ENCODE measurements at places on chromosomes 7 and 10.
A peak's percentile ranks its signal among the peaks of the same experiment; 100 is the strongest.

DNA sequence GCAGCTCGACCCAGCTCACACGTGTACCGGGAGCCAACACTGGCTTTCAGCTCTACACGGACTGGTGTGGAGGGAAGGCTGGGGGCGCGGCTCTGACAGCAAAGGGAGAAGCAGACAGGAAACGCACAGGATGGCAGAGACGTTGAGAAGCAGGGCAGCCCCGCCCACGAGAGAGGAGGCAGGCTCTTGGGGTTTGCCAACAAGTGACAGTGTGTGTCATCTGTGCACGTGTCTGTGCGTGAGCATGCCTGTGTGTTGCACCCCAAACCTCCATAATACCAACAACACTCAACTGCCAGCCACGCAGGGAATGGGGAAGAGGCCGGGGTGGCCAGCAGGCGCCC is 64.4 kb upstream of the PDGFA start:
- peak; percentile 90 for DNase-seq

GRCh38 chr10:28872587-28873165 is 195.4 kb downstream of the BAMBI start:
- DNase-seq, result no peak

DNA sequence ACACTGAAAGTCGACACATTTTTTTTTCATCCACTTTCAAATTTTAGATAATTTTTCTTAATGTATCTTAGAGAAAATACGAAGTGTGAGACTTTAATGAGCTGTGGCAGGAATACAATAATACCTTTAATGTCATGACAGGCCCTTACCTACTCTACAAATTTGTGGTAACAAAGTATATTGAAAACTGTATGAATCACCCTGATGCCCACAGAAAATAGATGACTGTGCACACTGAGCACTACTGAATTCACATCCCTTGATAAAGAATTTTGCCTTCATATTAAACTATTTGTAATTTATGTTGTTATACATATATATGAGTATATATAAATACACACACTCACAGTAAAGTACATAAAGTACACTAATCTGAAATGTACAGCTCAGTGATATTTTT is 51.7 kb downstream of the AKR1D1 start:
- DNase-seq, result no peak

GRCh38 chr7:151579644-151580043 is 59.9 kb upstream of the RHEB start:
- no peak for DNase-seq

DNA sequence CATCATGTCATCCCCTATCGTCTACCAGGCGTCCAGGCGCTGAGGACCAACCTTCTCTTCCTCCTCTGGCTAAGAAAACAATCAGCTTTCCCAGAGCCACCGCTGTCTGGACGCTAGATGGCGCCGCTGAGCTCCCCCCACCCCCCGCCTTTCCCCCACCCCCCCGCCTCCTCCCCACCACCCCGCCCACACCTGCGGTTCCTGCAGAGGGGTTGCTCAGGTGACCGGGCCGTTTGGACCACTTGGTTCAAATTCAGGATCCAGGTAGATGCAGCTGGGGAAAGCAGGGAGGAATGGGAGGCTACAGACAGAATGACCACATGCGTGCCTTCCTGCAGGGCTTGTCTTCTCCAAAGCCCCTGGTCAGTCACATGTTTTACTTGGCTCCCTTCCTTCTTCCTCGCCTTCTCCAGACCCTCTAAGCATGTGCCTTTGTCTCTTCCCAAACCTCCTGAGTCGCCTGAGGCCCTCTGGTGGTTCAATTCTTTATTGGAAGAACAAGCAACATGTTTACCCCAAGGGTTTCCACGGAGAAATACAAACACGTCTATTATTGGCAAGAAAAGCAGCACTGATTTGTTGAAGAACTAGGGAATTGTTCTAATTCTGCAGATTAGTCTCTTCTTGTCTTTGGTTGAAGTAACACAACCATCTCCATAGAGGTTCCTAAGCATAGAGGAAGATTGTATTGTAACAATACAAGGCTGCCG is 24.7 kb downstream of the AOC1 start:
- DNase-seq, result peak; percentile 53

GRCh38 chr7:71482284-71482683 is 350.3 kb downstream of the GALNT17 start:
- no peak for DNase-seq

DNA sequence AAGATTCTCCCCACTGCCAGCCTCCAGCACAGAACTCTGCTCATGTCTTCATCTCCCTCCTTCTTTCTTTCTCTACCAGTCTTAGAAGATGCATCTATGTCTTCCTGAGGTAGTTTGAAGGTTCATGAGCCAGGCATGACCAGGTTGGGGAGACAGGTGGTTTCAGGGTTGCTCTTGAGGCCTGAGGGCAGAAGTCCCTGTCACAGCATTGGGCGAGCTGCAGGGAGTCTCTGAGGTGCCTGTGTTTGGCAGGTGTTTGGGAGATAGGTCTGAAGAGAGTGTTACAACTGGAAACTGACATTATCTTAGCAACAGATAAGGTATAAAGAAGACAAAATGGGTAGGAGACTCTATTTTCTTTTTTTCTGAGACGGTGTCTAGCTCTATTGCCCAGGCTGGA is 18.7 kb downstream of the PRSS2 start:
- DNase-seq, result peak; percentile 25

DNA sequence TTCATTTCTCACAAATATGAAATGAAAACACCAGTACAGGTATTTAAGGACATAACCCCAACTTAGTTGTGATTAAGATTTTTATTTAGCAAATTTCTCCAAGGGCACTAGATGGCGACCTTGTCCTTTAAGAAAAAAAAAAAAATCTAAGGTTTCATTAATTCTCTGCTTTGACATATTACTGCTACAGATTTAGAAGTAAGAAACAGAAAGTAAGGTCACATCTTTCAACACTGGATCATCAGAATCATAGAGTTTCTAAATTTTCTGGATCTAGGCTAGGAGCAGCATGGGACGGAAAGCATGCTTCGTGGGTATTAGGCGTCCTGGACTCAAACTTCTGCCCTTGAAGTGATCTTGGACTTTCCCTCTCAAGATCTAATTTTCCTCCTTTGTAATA is 85.5 kb upstream of the PRKG1 start:
- no peak for DNase-seq

DNA sequence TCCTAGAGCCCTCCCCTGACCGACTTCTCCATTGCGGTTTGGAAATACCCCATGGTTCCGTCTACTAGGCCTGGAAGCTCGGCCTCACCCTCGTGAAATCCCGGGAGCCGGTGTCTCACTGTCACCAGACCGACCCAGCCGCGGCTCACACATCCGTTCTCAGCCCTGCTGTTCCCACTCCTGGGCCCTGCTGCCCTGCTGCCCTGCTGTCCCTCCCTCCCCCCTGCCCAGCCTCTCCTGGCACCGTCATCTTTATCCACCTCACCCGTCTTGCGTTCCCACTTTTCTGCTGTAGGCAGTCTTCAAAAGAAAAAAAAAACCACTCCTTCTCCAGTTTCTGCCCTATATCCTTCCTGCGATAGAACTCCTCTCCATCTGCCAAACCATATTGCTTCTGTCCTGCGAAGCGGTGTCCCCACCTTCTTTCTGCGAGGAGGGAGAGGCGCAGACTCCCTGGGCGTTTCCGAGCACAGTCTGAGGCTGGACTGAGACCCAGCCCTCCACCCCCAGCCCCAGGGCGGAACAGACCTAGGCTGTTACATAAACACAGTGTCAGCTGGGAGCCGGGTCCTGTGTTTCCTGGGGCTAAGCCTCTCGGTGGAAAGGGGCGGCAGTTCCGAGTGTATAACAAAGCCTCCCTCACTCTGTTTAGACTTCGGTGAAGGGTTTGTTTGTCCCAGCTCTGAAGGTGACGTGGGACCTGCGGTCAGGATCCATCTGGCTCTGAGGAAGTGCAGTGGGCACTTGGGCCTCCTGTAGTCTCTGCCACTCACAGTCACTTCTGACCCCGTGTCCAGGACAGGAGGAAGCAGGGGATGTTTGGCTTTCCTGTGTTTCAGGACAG is 2.8 kb downstream of the AGAP3 start:
- no peak for DNase-seq

- no peak for DNase-seq
These were observed 207.0 kb upstream of the ZMIZ1 start for GRCh38 chr10:78861529-78862327.
